ENCODE measurements at places on chromosomes 7 and 10.

GRCh38 chr10:104243512-104243911, 11.2 kb upstream of the GSTO1 start:
- DNase-seq: no peak

DNA sequence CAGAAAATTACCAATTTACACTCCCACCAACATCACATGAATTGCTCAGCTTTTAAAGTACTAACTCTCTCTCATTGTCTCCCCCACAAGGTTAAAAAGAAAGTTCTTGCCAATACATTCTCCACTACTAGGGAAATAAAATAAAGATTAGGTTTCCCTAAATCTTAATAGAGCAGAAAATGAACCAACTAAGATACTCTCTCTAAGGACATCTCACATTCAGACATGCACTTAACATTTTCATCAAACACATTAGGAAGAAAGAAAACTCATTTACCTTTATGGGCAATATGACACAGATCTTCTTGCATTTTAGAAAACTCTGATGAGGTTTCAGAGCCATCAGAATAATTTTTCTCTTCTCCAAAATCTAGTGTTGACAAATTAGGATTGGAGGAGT, 104.1 kb upstream of the GSDME start:
- DNase-seq: no peak

DNA sequence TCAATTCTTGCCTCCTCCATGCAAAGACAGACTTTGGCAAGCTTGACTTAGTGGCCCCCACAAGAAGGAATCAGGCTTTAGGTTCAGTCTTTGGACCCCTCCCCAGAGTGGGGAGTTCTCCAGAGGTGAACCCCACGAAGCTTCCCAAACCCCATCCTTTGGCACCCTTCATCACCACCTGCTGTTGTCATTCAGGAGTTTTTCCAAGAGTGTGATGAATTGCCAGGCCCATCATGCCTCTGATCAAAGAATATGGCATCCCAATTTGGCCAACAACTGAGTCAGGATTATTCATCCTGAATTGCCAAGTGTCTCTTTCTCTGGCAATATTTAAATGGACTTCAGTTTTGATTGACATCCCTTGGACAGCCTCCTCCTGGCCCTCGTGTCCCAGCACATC, 404.7 kb upstream of the MKI67 start:
- DNase-seq: no peak

GRCh38 chr7:106012184-106012583, 49.1 kb downstream of the CDHR3 start:
- no peak for DNase-seq

- DNase-seq: no peak
Observed at GRCh38 chr10:69787681-69788080, 14.0 kb upstream of the COL13A1 start.

GRCh38 chr10:120734483-120735078, 116.6 kb upstream of the WDR11 start:
- no peak for DNase-seq

- DNase-seq: no peak
Observed at GRCh38 chr10:77949167-77949566, 22.6 kb upstream of the DLG5 start.

GRCh38 chr10:48274636-48275035, at the start of gene FRMPD2:
TSS of gene FRMPD2 (minus strand) at chr10:48274696. CDS start at chr10:48274567, 129 bp downstream.
- DNase-seq: no peak

Data from hippocampal formation (tissue), 2 donors.